ENCODE measurements at places on chromosomes 2 and 18.

DNA sequence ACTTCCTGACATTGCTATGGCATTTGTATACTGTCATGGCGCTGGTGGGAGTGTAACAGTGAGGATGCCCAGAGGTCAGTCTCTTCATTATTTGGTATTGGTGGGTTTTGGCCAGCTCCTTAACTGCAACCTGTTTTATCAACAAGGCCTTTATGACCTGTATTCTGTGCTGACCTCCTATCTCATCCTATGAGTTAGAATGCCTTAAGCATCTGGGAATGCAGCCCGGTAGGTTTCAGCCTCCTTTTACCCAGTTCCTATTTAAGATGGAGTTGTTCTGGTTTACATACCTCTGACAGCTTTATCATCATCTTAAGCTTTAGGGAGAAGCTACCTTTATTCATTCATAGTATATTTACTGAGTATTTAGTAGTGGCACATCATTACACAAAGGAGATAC is 103.8 kb downstream of the RAPGEF4 start:
- DNase-seq: no peak

DNA sequence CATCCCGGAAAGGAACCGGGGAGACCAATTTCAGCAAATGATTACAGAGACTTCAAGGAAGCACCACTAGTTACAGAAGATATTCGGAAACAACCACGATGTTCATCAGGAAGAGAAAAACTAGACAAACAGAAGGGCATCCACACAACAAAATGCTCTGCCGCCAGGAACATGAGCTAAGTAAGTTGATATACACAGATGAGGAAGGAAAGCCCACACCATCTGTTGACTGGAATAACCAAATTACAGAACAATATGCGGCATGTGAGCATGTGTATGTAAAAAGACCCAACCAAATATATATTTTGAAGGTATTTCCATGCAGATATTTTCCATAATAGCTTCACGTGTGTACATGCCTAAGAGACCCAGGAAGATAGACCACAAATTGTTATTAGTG is 47.0 kb downstream of the ACKR3 start:
- no peak for DNase-seq

DNA sequence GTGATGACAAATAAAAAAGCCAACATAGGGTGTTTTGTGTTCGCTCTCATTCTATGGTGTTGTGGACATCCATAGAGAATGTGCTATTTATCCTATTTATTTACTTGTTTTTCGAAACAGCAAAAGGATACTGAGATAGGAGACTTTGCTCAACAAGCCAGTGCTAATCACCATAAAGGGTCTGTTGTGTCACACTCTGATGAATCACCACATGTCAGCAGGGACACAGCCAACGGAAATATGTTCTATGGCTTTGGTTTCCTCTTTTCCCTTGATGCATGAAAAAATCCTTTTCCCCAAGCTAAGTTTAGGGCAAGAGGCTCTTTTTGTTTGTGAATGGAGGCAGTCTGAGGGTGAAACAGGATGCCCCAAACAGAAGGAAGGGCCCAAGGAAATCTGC is 154.3 kb downstream of the RNF152 start:
- DNase-seq: no peak

DNA sequence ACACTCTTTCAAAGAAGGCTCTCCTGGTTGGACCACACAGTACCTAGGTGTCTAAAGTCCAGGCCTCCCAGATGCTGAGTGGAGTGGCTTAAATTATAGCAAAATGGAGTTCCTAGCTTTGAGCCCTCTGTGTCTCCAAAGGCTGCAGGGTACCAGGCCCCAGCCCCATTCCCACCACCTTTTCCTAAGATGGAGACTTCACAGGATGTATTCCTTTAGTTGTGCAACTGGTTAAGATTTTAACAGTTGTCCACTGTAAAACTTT is 4.9 kb downstream of the SMAD7 start:
- no peak for DNase-seq

DNA sequence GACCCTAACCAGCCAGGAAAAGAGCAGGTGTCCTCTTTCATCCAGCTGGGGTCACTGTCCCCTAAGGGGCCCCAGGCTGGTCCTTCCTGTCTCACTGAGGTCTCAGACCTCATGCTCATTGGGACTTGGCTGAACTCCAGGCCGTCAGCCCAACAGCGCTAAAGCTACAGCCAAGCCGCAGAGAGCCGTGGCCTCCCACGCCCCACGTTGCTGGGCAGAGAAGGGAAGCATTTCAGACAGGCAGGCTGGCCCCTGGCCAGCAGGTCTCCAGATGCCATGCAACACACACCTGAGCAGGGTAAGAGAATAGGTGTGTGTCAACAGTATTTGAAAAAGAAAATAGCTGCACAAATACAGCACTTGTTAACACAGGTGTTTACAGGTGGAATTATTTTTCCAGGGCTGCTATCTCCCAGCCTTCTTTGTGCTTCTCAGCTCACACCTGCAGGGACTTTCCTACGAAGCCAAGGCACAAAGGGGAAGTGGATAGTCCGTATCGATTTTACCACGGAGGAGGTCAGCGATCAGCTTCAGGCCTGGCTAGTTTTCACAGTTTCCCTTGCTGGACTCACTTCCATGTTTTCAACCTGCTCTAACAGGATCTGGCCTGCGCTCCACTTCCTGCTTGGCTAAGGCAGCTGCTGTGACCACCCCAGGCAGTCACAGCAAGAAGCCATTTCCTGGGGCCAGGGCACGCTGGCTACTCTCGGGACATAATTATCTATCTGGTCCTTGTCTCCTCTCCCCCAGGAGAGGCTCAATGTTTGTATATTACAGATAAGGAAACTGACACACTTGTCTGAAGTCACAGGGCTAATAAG is 156.1 kb upstream of the ID2 start:
- no peak for DNase-seq

DNA sequence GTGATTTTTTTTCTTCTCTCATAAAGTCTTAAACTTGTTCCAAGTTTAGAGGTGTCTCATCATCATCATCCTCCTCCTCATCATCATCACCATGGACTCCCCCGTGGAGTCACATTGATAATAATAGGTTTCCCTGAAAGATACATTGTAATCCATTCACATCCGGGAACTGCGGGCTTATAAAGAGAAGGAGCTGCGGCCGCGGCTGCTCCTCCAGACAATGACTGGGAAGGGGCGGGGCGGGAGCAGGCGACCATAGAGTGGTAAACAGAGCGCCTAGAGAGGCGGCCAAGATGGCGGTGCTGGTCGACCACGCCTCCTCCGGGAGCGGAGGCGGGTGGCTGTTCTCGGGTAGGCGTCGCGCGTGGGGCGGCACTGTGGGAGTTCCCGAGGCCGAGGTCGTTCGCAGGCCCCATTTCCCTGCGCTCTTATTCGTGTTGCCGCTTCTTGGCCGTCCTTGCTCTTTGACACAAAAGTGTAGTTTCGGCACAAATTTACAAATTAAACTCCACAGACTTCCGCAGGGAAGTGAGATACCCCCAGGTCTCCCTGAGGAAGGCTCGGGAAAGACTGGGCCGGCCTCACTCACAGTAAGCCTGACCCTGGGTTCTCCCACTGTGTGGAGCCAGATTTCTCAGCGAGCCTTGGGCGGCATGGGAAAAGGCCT is 1.8 kb upstream of the TCF4 start:
- DNase-seq: peak; percentile 70

DNA sequence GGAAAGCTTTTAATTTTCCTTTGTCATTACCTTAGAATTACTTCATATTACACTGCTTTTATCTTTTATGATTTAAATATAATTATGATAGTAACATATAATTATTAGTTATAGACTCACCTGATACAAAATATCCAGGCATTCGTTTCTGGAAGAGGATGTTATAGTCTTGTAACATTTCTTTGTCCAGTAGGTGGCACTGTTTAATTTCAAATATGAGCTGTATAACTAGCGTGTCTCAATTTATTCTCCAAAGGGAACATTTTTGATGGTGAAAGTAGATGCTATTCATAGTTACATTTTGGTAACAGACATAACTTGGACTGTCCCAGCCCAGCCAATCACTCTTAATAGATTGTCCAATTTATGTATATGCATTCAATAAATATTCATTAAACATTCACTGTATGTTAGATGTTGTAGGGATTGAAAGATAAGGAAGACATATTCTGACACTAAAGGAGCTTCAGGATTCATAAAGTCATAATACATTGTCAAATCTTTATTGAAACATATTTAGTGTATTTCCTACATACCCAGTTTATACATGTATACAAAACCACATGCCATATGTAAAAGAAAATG is 19.2 kb downstream of the DAW1 start:
- no peak for DNase-seq

GRCh38 chr2:135532581-135532980 is 1.3 kb downstream of the R3HDM1 start:
- DNase-seq: no peak

GRCh38 chr2:144006139-144006538 is 513.8 kb downstream of the ZEB2 start:
- no peak for DNase-seq

DNA sequence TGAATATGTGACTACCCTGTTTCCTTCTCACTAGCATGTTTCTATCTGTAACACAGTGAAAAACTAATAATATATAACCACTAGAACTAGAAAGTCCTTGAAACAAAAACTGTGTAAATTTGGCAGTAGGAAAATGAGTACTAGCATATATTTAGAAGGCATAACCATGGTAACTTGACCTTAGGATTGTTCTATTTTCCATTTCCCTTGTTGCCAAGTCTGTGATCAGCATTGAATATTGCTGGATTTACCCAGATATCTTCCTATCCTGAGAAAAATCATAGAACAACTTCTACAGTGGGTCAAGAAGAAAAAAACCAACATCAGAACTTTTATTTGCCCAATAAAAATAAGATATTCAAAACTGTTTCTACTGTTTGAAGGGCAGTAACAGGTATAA is 563.9 kb upstream of the NRXN1 start:
- DNase-seq: no peak

DNA sequence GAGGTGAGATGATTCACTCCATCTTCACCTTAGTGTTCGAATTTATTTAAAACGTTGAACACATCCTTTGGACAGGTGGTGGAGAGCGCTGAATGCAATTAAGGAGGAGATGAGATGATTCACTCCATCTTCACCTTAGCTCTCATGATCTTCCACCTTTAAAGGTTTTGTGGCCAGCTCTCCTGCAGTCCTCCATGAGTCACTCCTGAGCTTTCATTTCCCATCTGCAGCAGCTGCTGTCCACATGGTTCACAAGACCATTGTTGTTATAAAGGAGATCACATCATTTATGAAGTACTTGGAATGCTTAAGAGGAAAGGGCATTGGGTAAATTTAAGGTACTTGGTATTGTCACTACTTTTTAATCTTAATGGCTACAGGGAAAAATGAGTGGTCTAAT is 298.5 kb downstream of the PAX3 start:
- no peak for DNase-seq

DNA sequence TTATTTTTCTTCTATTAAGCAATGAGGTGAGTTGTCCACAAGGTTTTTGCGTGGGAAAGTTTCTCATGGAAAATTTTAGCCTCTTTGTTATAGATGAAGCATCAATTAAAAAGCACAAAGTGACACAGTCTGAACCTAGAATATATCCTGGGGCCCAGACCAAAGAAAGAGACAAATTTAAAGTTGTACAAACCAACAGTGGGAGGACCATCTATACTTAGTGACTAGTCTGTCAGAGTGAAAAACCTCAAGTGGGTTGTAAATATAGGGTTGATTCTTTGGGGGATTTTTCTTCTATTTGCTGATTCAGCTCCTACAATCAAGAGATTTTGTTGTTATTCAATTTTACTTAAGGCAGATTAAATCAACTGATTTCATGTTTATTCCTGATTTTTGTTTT is 256.2 kb downstream of the SATB2 start:
- DNase-seq: no peak

DNA sequence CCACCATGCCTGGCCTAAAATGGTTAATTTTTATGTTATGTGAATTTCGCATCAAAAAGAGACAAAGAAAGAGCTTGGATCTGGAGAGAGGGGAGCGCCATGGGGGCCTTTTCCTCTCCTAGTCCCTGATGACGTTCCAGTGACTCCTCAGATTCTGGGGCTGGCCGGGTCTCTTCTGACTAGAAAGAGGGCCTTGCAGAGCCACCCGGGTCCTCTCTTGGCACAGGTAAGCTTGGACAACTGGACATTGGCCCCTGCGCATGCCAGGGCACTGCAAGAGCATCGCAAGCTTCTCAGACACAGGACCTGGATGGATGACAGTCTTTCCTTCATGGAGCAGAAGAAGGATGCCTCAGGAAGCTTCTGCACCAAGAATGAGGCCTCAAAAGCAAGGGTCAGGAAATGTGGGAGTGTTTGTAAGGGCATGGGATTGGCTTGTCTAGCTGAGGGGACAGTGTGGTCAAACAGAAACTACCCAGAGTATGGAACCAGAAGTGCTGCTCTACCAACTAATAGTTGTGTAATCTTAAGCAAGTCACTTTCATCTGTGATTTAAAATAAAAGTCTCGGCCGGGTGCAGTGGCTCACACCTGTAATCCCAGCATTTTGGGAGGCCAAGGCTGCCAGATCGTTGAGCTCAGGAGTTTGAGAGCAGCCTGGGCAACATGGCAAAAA is 35.2 kb downstream of the FOSL2 start:
- no peak for DNase-seq

GRCh38 chr2:157831573-157832315 is 44.4 kb downstream of the ACVR1 start:
- DNase-seq: no peak

DNA sequence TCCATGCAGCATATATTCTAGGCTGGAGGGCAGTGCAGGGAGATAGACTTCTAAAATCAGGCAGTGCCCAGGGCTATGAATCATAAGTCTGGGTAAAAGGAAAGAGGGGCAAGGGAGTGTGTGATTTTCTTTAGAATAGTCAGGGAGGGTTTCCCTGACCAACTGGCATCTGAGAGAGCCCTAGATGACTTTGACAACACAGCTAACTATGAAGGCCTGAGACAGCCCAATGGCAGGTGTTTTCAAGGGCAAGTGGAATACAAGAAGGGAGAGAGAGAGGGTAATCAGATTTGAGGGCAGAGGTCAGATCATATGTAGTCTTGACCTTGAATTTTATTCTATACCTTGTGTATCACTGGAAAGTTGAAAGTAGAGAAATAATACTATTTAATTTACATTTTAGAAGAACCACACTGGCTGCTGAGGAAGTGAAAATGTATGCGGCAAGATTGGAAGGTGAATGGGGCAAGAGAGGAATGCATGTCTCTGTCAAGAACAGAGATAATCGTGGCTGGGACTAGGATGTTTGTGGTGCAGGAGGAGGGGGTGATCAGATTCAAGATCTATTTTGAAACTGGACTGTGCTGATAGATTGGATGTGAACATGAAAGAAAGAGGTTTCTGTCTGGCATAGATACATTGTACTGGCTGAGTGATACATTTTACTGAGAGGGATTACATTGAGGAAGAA is 1.9 kb upstream of the ITGB6 start:
- no peak for DNase-seq

- no peak for DNase-seq
Observed at GRCh38 chr18:65938592-65939372, 188.0 kb downstream of the CDH7 start.

- no peak for DNase-seq
Observed at GRCh38 chr18:62510789-62511188, 12.0 kb upstream of the ZCCHC2 start.
